ENCODE measurements at places on chromosomes 13 and 19.

DNA sequence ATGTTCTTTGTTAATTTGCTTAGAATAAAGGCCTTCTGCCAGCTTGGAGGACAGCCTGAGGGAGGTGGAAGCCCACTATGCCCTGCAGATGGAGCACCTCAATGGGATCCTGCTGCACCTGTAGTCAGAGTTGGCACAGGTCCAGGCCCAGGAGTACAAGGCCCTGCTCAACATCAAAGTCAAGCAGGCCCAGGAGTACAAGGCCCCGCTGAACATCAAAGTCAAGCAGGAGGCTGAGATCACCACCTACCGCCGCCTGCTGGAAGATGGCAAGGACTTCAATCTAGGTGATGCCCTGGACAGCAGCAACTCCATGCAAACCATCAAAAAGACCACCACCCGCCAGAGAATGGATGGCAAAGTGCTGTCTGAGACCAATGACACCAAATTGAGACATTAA is 41.7 kb downstream of the ZNF85 start:
- no peak for DNase-seq

GRCh38 chr13:60379837-60380565 is 17.0 kb upstream of the TDRD3 start:
- peak; percentile 1 for DNase-seq

GRCh38 chr19:12665281-12665573 is 1.3 kb downstream of the MAN2B1 start:
- DNase-seq: no peak

DNA sequence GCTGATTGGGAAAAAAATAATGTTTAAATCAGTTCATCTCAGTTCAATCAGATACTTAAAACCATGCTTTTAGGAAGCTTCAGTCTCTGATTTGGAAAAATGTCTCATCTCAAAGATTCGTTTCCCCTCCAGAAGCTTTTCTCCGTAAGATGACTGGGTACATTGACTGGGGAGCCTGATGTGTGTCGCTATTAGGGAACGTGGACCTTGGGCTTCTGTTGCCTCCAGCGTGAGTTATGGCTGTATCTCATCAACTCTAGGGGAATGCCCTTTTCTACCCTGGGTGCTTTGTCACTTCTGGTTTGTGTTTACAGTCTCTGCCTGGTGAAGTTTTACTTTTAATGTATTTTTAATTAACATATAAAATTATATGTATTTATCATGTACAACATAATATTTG is 635.5 kb upstream of the GPC6 start:
- DNase-seq: no peak

- no peak for DNase-seq
Observed at GRCh38 chr19:29683009-29683408, 17.7 kb downstream of the PLEKHF1 start.

DNA sequence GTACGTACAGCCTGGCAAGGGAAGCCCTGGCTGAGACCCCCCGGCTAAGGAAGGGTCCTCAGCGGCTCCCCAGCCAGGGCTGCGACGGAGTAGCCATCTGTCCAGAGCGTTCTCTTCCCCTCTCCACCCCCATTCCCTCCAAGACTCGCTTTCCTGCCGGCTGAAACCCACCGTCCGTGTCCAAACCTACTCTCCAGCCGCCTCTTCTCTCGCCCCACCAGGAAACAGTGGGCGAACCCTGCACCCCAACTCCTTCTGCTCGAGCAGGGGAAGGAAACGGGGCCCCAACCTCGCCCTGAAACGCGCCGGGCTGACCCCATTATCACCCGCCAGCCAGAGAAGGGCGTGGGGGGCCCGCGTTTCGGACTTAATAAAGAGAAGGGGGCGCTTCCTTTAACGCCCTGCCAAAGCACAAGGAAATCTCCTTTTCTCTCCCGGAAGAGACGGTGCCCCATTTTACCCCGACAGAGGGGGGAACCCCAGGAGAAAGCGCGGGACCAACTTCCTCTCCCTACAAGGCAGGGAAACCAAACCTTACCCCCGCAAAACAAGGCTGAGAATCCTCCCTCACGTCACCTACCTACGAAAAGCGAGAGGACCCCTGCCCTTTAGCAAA is 2.5 kb downstream of the ZC3H4 start:
- no peak for DNase-seq

- no peak for DNase-seq
Observed at GRCh38 chr19:6533000-6533328, 2.1 kb downstream of the TNFSF9 start.

- DNase-seq: no peak
Observed at GRCh38 chr13:50168786-50169185, 153.5 kb downstream of the KCNRG start.

DNA sequence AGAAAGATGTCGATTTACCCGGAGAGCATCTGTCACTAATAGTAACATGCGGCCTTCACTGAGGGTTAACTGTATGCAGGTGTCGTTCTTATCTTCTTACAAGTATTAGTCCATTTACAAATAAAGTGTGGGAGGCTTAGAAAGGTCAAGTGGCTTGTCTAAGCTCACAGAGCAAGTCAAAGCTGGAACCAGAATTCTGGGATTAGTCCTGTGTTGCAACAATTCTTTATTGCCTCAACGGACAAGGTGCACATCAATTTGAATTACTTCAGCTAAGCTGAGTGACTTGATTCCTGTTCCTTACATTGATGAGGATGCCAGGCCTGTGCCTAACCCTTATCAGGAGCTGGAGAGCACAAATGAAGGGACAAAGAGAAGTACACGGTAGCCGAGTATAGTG is 1193.6 kb downstream of the UQCRFS1 start:
- no peak for DNase-seq

DNA sequence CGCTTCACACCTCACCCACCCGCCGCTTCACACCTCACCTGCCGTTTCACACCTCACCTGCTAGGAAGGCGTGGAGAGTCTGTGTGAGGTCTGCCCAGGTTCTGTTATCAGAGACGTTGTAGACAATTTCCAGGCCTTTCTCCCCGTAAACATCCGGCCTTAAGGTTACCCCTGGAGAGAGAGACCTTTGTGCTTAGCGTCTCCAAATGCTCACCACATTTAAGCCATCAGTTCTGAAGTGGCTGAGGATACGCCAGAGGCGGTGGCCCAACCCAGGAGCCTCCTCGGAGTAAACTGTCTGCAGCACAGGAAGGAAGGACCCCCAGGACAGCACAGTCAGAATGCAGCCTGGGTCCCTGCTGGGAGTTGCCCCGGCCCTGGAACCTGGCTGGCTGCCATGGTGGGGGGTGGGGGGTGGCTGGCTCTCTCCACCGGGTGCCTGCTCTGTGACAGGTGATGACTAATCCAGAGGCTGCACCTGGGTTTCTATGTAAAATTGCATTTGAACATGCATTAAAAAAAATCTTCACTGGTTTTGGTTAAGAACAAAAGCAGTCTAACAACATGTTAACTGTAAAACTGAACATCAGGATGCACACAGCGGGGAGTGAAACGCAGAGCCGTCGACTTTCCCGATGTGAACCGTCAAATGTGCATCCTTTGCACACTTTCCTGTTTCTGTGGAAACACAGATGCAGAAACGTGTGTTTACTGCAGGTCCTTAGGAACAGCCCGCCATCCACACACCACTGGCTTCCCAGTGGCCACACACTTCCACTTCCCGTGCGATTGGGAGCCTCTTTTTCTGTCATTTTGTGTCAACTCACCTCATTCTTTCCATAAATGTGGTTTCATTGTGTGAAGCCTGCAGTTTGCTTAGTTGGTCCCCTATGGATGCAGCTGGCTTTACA is 4.5 kb downstream of the ATP4B start:
- no peak for DNase-seq

DNA sequence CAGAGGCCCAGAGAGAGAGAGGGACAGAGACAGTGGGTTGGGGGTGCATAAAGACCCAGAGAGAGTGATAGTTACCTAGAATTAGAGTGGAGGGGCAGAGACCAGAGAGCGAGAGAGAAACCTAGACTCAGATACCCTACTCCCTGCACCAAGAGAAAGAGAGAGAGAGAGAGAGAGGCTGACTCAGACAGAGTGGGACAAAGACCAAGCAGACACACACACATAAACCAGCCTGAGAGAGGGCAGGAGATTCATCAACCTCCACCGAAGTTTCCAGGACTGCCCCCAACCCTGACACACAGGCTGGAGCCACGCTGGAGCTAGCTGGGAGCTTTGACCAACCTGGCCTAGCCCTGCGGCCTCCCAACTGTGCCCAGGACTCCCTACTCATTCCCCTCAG is 12.9 kb downstream of the SYT3 start:
- DNase-seq: no peak

GRCh38 chr13:36796052-36796451 is 23.0 kb upstream of the RFXAP start:
- DNase-seq: no peak

DNA sequence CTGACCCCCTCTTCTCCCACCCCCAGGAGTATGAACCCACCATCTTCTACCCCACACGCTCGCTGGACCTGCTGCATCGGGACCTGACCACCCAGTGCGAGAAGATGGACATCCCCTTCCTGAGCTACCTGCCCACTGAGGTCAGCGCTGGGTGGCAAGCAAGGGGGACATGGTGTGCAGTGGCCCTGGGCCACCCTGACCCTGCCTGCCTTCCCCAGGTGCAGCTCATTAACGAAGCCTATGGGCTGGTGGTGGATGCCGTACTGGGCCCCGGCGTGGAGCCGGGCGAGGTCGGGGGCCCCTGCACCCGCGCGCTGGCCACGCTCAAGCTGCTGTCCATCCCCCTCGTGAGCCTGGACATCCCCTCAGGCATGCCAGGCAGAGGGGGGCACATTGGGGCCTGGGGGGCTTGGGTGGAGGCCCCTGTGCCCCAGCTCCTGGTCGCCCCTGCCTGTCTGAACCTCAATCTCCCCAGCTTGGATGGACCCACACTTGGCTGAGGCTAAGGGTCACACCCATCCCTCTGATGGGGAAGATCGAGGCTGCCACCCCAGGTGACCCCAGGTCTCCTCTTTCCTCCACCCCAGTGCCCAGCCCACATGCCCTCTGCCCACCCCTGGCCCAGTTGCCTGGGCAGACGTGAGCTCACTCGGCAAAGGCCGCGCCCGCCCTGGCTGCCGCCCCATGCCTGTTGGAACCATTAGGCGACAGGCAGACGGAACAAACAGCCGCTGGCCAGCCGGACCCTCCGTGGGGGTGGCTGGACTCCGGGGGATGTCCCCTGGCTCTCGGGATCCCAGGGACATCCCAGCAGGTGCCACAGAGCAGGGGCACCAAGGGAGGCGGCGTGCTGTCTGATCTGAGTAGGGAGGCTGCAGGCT is 2.5 kb upstream of the CILP2 start:
- DNase-seq: no peak

GRCh38 chr19:14472202-14472938 is 2.8 kb downstream of the PTGER1 start:
- peak; percentile 60 for DNase-seq

- DNase-seq: peak; percentile 96
Observed at GRCh38 chr19:21396893-21397572, at the start of gene ZNF493. TSS of gene ZNF493 (plus strand) at chr19:21397133. CDS start at chr19:21397238, 105 bp downstream.

GRCh38 chr13:51865838-51866237 is 4.1 kb downstream of the CCDC70 start:
- DNase-seq: no peak

DNA sequence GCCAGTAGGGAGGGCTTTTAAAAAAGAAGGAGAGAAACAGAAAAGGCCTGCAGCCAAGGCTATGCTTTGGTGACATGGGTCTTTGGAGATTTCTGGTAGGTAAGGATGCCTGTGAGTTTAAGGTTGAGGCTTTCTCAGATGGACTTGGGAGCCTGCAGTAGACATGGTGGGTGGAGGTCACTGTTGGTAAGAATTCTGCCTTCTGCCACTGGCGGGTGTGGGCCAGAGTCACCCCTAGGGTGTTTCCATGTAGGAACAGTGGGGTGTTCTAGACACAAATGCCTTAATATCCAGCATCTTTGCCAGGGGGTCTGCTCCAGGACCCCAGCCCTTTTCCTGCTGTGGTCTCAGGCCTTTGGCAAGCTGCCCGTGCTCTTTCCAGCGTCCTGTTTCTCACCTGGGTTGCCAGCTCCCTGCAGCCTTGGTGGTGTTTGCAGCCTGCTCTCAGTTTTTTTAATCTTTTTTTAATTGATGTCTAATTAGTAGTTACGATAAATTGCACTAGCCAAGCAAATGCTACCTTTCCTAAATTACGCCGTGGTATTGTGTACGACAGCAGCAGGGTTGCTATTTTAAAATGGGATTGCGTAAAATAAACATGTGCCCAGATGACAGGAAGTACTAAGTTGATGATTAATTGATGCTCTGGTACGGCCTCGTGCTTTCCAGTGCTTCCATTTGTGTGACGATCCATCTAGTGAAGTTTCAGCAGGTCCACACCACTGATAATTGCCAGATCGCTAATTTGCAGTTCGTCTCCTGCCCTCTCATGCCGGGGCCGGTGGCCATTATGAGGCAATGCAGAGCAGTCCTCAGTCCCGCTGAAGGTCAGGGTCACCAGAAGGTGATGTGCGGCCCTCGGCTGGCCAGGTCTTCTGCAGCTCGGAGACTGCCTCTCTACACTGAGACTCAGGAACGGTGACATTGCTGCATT is 35.3 kb upstream of the NPAS1 start:
- peak; percentile 78 for DNase-seq

DNA sequence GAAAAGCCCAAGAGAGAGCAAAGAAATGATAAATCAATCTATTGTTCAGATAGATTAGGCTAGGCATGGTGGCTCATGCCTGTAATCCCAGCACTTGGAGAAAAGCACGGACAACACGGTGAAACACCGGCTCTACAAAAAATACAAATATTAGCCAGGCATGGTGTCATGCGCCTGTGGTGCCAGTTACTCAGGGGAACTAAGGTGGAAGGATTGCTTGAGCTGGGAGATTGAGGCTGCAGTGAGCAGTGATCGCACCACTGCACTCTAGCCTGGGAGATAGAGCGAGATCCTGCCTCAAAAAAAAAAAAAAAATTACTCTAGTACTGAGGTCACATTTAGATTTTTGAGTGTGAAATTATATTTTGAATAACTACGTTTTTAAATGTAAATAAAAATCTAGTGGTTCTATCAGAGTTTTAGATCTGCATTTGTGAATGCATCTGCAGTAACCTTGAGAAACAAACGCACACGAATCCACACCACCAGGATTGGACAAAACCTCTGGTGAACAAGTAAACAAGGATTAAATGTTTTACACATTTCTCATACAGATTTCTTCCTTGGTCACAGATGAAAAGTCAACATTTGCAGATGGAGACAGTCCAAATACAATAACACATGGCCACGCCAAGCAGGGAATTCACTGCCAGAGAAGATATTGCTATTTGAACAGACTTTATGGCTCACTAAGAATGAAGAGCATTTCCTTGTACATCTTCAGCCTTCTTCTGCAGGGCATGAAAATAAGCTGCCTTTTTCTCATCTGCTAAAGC is 917.6 kb downstream of the PCDH9 start:
- peak; percentile 67 for DNase-seq

DNA sequence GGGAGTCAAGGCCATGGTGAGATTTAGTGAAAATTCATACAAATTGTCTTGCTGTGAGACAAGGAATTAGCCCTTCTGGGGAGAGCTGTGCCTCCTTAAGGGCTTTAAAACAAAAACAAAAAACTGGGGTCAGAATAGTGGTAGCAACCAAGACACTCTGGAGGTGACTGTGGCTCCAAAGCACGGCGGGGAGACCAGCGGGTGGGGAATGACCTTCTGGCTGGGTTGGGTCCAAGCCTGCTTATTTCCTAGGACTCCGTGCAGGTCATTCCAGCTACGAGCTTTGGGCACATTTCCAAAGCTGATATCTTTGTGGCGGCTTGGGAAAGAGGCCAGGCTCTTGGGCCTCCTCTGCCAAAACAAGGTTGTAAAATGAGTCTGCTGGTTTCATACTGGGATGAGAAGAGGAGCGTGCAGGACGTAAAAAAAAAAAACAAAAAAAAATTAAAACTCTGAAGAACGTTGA is 348.3 kb downstream of the UQCRFS1 start:
- DNase-seq: no peak

GRCh38 chr13:111551204-111551820 is 230.9 kb downstream of the TEX29 start:
- DNase-seq: no peak

GRCh38 chr19:28509079-28509895 is 703.7 kb downstream of the UQCRFS1 start:
- no peak for DNase-seq

Data from EL (cell line).